ENCODE measurements at places on chromosomes 4 and X.
A peak's percentile ranks its signal among the peaks of the same experiment; 100 is the strongest.

- no peak for DNase-seq
Observed at GRCh38 chrX:25034889-25035288, 19.1 kb upstream of the ARX start.

DNA sequence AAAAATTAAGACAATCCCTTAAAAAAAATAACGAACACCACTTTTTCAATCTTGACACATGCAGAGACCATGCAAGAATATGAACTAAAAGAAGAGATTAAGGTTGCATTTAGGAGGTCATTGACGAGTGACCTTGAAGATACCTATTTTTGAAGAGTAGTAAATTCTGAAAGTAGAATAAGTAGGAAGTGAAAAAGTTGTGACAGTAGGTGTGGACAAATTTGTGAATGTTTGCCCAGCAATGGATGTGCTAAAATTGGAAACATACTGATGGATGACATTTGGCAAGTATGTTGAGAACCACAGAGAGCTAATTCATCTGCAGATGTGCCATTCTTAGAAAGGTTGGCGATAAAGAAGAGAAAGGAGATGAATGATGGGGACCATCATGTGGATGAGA is 213.7 kb upstream of the VCX3A start:
- no peak for DNase-seq

DNA sequence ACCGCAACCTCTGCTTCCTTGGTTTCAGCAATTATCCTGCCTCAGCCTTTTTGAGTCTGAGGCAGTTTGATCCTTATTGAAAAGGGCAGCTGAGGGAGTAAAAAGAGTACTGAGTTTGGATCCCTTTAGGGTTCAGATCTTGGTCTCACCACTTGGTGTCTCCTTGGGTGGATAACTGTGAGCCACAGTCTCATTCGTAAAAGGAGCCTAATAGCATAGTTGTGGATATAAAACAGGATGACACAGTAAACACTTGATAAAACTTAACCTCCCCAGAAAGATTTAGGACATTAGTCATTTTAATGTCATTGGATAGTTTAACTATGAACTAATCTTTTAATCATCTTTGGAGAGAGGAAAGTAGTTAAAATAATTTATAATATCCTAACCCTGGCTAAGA is 173.0 kb downstream of the ANK2 start:
- no peak for DNase-seq

DNA sequence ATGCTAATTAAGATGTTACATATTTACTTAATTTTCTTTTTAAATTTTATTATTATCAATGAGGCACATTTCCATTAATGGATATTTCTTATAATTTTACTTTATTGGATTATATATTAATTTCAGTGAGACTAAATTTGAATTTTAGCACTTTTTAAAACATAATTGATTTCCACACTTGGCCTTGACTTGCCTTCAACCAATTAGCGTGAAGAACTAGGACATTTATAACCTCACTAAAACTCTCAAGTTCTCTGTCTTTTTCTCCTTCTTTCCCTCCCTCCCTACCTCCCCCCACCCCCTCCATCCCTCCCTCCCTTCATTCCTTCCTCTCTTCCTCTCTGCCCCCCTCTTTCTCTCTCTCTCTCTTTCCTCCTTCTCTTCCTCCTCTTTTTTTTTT is 1618.1 kb downstream of the C4orf33 start:
- no peak for DNase-seq

DNA sequence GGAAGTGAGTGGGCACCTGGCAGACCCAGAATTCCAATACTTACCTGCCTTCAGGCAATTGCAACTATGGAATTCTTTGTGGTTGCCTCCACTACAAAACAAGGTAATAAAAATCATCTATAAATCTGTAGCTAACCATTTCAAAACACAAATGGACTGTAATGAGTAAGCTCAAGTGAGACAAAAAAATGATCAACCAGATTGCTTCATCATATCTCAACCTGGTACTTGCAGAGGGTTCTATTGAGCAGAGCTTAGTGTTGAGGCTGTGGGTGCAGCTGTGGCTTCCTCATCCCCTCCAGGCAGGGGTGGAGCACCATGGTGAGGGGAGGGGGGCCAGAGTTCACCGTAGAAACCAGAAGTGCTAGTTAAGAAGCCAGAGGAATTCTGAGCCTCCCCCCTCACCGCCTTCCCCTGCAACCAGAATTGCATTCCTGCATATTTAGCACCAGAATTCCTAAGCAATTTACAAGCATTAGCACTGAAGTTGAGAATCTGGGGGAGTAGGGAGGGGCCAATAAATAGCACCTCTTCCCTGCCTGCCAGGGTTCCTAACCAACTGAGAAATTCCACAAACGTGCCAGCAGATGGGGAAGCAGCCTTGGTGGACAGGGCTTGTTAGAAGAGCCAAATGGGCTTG is 11.5 kb downstream of the CTAG1A start:
- no peak for DNase-seq

DNA sequence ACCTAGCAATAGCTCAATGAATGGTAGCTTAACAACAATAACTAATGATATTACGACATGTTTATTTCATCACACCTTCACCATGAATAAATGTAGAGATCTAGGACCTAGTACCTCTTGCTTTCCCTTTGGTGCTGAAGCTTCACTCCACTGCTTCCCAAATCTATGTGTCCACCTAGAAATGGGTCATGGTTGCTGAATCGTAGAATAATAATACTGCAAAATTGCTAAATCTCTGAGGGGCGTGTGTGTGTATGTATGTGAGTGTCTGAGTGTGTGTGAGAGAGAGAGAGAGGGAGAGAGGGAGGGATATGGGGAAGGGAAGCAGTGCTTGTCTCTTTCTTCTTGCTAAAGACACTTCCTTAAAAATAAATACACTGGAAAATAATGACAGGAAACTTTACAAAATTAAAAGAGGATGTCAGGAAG is 109.3 kb upstream of the BMP2K start:
- no peak for DNase-seq

GRCh38 chr4:74716436-74716765 is 77.9 kb downstream of the BTC start:
- no peak for DNase-seq

- DNase-seq: no peak
Observed at GRCh38 chr4:156958276-156959074, 13.1 kb downstream of the PDGFC start.

GRCh38 chr4:81454948-81455347 is 16.8 kb downstream of the RASGEF1B start:
- no peak for DNase-seq

GRCh38 chr4:21013501-21013900 is 313.2 kb downstream of the PACRGL start:
- DNase-seq: no peak

- DNase-seq: no peak
Observed at GRCh38 chrX:1336331-1336943, at the start of gene IL3RA. Gene IL3RA (plus strand): TSS chrX:1336785. CDS start chrX:1341766, 4,981 bp downstream.

DNA sequence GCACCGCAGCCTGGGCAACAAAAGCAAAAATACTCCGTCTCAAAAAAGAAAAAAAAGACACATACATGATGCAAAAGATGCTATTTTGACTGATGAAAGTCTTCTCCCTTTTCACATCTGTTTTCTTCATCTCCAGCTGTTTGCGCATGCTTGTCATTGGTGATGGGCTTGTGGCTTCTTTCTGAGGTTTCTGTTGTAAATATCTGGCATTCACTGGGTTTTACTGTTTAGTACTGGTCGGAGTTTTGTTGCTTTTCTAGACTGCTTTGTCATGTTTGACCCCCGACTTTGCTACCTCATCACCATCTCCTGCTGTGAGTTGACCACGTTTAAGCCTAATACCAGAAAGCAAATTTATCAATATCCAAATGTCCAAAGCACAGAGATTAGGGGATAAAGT is 34.4 kb downstream of the PTCHD1 start:
- DNase-seq: no peak

GRCh38 chr4:112633477-112634235 is 3.1 kb downstream of the ZGRF1 start:
- DNase-seq: no peak

DNA sequence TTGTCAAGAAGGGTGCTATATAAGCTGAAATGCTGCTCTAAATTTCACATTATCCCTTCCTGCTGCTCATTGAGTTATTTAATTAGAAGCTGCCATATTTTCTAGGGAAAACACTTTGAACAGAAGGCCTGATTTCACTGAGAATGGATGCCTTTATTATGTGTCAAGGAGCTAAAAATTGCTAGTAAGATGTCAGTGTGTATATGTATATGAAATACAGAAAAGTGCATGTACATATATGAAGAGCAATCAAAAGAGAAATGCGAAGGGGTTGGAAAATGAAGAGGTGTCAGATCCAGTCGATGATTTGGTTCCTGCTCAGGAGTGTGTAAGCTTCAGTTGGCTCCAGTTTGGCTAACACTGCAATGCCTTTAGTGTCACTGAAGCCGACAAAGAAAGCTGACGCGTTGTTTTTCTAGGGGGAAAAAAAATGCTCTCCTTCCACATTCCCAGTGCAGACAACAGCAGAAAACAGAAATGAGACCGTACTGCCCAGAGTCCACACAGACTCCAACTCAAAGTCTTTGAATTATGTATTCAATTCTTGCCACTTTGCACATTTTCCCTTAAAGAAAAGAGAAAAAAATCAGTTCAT is 154.2 kb downstream of the NHS start:
- DNase-seq: no peak

GRCh38 chr4:111027526-111027925 is 404.6 kb upstream of the PITX2 start:
- DNase-seq: no peak

GRCh38 chrX:10756441-10756840 is 136.1 kb upstream of the MID1 start:
- DNase-seq: no peak

DNA sequence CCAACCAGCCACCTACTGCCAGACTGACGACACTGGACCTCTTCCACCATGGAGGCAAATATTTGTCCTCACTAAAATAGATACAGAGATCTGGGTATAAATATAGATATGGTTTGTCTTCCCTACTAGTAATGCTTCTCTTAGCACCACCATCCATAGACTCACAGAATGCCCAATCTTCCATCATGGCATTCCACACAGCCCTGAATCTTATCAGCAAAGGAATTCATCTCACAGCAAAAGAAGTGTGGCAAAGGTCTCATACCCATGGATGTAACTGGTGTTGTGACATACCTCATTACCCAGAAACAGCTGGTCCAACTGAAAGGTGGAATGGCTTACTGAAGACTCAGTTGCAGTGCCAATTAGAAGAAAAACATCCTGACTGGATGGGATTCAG is 47.2 kb upstream of the HS6ST2 start:
- DNase-seq: no peak

DNA sequence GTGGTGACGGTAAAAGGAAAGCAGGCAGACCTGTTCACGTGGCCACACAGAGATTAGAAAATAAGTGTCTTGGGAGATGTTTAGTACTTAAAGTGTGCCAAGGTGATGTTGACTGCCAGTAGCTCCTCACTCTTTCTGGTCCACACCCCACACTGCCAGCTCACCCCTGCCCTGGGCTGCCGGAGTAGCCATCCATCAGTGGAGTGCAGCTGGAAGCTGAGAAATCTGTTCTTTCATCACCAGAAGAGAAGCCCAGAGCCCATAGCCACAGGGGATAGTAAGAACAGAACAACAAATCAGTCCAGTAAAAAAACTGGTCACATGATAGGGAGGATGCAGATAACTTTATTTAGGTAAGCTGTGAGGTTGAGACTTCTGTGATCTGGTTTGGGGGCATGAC is 64.1 kb downstream of the WWC2 start:
- no peak for DNase-seq

GRCh38 chrX:153526801-153527200 is 9.4 kb downstream of the ATP2B3 start:
- DNase-seq: no peak

GRCh38 chr4:57048590-57049304 is 61.4 kb downstream of the IGFBP7 start:
- DNase-seq: no peak

- no peak for DNase-seq
Observed at GRCh38 chr4:6071959-6072720, 53.9 kb upstream of the C4orf50 start.

DNA sequence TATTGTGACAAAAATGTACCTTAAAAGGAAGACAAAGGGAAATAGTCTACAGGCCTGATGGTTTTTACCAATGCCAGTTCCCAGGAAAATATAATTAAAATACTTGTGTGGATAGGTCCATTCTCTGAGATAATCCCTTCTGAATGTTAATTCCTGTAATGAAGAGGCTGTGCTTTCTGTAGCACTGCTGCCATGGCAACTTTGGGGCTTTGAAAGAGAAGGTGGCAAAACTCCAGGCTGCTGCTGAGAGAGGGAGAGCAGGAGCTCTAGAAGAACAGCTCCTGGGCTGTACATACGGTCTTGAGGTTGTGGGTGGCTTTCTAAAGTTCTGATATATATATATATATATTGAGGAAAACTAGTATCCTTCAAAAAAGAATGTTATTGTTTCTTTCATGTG is 125.4 kb downstream of the PDLIM5 start:
- no peak for DNase-seq

GRCh38 chr4:59671037-59671436 is 1529.1 kb upstream of the ADGRL3 start:
- DNase-seq: no peak

- DNase-seq: no peak
Observed at GRCh38 chr4:74618659-74619058, 173.7 kb downstream of the AREG start.

DNA sequence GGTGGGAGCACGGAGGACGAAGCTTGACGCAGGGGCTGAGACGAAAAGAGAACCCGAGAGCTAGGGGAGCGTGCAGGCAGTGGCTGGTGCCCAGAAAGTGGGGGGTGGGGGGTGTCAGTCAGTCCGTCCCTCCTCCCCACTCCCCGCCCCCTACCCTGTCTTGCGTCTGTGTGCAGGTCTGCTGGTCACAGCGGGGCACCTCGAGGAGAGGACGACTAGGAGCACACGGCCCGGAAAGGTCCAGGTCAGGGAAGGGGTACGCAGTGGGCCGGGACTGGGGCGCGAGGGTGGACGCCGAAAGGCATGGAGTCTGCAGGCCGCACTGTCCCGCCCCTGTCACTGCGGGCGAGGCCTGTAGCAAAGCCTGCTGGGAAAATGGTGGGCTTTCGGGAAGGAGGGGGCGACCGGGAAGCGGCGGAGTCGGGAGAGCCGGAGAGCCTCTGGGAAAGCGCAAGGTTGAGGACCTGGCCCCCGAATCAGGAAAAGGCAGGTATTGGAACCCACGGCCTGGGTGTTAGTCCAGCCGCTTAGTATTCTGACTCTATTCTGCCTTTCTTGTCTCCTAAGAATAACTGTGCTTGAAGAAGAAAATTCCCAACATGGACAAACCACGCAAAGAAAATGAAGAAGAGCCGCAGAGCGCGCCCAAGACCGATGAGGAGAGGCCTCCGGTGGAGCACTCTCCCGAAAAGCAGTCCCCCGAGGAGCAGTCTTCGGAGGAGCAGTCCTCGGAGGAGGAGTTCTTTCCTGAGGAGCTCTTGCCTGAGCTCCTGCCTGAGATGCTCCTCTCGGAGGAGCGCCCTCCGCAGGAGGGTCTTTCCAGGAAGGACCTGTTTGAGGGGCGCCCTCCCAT is 769 bp downstream of the TCEAL1 start:
- peak; percentile 21 for DNase-seq

Data from SHP77 treated with DMSO at 0.1 percent for 48 hours (cell line).